CD4-positive, alpha-beta T cell (primary cell): ENCODE measurements at places on chromosomes 12 and 14.

GRCh38 chr12:7242176-7243101, 53.0 kb downstream of the PEX5 start:
- DNase-seq: no peak

DNA sequence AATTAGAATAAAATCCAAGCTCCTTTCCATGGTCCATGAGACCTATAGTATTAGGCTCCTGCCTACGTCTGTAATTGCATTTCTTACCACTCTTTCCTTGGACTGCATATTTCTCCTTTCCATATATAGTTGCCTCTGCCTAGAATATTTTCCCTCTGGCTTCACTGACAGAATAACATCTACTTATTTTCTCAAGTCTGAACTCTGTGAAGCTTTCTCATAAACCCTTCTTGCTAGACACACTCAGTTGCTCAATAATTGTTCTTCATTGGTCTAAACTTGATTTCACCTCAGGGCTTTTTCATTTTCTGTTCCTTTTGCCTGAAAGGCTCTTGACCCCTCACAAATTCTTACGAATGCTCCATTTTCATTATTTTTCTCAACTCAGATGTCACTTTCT, 36.9 kb upstream of the KRAS start:
- DNase-seq: no peak

GRCh38 chr12:95336387-95337067, 118.9 kb downstream of the VEZT start:
- DNase-seq: no peak

DNA sequence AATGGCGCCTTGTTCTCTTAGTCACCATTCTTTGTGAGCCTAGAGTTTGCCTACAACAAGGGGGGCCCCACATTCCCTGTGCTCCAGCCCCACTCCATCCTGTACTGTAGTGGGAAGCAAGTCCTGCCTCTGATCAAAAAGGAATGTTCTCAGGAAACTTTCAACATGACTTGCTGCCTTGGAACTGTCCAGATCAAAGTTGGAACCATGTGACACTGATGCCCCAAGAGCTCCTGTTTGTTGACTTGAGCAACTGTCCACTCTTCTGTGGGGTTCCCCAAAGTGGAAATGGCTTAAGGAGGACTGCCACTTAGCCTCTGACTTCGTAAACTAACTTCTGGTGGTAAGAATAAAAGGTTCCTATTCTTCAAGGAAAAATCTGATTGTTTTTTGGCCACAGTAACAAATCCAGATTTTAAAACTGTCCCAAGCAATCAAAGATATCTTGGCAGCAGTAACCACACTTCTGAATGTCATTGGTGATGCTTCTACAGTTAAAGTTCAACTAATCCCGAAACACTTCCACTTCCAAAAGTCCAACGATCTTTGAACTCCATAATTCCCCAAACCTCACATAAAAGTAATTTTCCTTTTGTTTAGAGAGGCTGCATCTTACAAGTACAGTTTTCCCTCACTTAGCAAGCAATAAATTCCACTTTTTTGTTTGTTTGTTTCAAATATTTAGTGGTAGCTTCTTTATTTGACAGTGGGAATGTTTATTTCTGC, 67.2 kb downstream of the PAH start:
- DNase-seq: no peak

DNA sequence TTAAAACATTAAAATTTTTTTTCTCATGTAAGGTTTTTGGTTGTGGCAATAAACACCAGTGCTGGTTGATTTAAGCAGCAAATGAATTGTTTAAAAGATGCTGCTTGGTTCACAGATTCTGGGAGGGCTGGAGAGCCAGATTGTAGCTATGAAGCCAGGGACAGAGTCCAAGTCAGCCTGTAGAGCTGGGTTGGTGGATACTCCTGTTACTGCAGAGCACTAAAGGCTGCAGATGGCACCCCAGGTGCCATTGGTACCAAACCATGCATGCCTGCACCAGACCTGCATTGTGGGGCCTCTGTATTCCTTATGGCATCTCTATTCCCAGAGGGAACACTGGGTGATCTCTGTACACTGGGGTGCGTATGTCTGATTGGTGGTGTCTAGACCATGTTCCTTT, 113.3 kb downstream of the SNAPC1 start:
- no peak for DNase-seq

DNA sequence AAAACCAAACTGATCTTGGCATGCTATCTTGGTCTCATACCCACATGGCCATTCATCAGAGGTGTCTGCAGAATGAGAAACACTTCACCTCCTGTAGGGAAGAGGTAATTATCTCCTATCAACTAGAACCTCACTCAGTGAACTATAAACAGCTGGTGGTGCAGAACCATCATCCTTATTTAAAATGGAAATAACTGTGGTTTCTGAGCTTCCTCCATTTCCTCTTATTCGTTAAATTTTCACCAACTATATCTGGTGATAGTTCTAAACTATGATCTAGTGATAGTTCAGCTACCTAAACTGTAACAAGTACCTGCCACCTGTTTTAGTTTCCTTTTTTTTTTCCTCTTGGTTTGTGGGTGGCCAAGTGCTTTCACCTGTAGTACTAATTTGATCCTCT, 218.5 kb downstream of the FUT8 start:
- DNase-seq: no peak

DNA sequence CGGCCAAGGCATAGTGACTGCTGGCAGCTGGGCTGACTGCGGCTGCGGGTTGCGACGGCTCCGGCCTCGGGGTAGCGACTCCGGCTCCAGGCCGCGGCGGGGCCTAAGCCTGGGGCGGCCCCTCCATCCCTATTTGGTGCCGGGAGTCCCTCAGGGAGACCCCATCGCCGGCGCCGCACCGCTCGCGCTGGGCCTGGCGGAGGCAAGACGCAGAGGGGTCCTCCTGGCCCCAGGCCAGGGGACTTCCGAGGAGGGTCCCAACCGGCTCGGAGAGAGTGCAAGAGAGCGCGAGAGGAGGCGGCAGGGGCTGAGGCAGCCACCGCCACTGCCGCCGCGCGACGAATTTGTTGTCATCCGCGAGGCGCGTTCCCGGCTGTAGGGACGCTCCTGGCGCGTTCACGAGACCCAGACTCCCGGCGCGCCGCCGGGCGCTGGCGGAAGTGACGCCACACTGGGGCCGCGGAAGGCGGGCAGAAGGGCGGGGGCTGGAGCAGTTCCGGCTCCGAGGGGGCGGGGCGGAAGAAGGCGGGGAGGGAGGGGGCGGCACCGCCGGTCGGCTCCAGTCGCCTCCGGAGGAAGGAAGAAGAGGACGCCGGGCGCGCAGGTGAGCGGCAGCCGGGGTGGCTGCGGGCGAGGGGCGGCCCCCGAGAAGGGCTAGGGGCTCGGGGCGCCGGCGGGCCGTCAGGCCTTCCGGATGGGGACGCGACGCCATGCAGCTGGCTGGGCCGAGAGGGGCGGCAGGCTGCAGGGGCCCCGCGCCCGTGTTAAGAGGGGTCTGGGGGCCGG, at the start of the genes ATG2B and GSKIP:
TSS of gene ATG2B (minus strand) at position 377 of the 786 bp plus-strand sequence. CDS start at position 12, 365 bp downstream.
TSS of gene GSKIP (plus strand) at position 562 of the 786 bp plus-strand sequence. CDS start 18,722 bp downstream, outside the sequence.
- peak; percentile 98 for DNase-seq

DNA sequence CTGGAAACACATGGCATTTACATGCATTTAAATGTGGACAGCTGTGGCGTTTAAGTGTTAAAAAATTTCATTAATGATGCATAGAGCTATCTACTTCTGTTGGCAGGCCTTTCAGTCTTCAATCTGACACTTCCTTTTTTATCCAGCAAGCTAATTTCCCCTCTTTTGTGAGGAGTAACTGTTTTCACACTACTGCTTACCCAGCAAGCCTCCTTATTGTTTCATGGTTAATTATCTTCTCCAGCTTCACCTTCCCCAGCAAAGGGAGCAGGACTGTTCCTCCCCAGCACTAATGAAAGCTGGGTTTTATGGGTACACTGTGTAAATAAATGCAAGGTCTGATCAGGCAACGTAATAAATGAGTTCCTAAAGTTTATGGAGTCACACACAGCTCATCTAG, 129.4 kb upstream of the NPAS3 start:
- no peak for DNase-seq

DNA sequence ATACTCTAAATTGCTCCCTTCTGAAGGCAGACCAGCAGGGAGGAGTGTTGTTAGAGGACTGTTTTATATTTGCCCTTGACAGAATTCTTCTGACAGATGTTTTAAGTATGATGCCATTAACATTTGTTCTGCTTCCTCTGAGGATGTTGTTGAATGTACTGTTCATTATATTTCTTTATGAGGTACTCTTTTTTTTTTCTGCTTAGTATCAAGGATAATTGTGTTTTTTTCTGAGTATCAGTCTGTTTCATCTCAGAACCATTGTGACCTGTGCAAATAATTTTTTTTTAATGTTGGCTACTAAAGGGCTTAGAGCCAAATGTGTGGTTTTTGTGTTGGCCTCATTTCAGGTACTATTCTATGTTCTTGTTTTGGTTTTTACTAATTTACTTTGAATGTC, 10.6 kb downstream of the METAP2 start:
- no peak for DNase-seq

- no peak for DNase-seq
Measured at GRCh38 chr12:53982648-53983567, 2.0 kb upstream of the HOXC10 start.

GRCh38 chr12:103085541-103085940, 128.1 kb downstream of the ASCL1 start:
- DNase-seq: no peak

DNA sequence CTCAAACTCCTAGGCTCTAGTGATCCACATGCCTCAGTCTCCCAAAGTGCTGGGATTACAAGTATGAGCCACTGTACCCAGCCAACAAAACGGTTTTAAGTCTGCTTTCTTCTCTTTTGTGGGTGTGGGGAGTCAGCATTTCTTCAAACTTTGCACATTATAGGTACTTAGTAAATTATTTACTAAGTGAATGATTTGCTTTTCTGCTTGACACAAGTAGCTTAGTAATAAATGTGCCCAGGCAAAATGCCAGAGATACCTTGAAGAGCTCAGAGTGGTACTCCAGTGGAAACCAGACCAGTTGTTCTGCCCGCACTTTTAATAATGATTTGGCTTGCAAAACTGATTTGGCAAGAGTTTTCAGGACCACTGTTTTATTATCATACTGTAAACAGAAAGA, 15.0 kb downstream of the DEPDC4 start:
- no peak for DNase-seq

- DNase-seq: no peak
Measured at GRCh38 chr12:20477255-20477654, 108.9 kb downstream of the PDE3A start.
